H54 (cell line): ENCODE measurements at places on chromosomes 3 and 15.

GRCh38 chr3:193620650-193621049 is 27.6 kb downstream of the OPA1 start:
- no peak for DNase-seq

- no peak for DNase-seq
Observed at GRCh38 chr15:40114218-40114617, 5.5 kb upstream of the BMF start.

GRCh38 chr3:114299421-114299820 is 5.6 kb downstream of the TIGIT start:
- peak; percentile 37 for DNase-seq

DNA sequence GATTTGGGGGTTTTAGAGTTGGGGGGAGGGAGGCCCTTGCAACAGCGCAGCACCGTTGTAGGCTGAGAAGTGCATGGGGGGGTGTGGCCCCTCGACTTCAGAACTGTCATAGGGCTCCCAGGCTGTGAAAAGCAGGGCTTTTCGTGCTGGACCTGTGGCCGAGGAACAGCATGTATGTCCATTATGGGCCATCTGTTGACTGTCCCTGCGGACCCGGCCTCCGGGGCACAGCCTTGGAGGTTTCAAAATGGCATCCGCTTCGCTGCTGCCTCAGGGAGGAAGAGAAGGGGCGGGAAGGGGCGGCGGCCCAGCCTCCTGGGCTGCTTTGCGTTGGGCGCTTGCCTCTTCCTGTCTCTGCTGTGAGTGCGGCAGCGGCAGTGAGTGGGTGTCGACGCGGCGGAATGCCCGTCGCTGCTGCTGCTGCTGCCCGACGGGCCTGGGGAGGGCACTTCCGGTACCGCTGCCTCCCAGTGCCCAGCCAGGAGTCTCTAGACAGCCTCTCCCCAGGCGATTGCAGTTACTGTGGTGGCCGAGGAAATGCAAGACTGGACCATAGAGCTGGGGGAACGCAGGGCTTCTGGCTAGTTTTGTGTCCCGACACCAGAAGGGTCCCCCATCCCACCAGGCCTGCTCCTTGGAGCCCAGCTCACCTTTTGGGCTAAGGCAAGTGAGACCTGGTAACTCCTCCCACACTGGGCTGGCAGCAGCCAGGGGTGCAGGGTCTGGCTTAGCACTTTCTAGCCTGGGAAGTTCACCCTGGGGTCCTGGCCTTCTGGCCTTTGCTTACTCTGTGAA is 1.9 kb downstream of the GNAI2 start:
- DNase-seq, result peak; percentile 88

- DNase-seq, result no peak
Observed at GRCh38 chr15:59420986-59421618, 16.9 kb upstream of the FAM81A start.

DNA sequence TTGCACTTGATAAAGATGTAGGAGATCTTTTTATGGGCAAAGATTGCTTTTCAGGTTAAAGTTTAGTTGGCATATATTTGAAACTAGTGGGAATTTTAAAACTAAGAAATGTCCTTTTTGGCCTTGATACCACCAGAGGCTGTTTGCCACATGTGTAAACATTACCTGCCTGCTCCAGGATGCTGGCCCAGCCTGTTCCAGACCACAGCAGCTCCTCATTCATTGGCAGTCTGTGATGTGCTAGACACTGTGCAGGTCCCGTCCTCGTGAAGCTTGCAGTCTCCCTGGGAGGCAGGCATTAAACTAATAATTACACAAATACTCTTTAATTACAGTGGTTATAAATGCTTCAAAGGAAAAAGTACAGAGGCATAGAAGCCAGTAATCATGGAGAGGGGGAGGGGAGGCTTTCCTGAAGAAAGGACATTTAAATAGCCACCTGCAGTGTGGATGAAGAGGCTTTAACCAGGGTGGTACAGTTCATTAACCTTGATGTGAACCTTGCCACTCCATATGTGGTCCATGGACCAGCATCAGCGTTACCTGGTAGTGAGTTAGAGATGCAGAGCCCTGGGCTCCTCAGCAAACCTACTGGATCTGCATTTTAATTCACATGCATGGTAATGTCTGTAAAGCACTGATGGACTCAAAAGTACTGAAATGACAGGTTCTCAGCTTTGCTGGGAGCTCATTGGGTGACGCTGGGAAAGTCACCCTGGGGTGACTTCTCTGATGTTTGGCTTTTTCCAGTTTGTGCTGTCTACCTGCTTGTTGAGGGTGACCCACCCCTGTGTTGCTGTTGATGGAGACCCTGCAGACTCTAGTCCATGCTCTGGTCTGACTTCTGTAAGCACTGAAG is 5.3 kb downstream of the ZNF710 start:
- no peak for DNase-seq

DNA sequence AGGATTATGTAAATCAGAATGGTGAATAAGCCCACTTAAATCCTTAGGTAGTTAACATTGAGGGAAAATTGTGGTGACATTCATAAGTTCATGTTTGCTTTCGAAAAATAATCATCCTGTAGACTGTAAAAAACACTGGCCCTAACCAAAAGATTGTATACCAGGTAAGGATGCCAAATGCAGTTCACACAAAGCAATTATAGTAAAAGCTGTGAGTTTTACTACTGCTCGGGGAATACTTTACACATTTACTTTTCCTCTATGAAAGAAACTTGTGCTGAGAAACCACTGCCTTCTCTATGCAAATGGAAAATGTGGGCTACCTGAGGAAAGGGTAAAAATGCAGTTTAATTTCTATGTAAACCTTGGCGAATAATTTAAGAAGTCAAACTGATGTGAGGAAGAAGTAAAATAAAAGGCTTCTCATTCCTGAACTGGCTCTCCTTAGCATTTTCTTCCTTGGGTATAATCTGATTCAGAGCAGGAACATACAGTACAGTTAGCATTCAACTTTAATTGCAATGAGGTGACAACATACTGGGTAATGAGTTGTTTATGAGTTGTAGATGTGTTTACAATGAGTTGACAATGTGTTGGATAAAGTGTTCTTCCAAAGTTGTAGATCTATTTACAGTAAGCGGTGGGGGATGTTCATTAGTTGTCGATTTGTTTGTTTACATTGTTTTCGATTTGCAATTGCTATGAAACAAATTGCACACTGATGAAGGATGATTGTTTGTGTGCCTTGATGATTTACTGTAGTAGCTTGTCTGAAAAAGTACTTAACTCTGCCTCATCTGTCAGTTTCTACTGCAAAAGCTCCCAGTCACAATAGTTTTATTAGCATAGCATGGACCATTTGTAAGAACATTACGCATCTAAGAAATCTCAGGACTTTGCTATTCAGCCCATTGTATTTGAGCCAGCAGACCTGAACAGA is 453.0 kb upstream of the DPH6 start:
- DNase-seq, result no peak

- peak; percentile 33 for DNase-seq
Observed at GRCh38 chr3:122572940-122573412, 4.5 kb upstream of the PARP15 start.

- no peak for DNase-seq
Observed at GRCh38 chr3:112459750-112460149, 39.5 kb downstream of the BTLA start.

GRCh38 chr15:67195305-67195704 is 59.2 kb downstream of the AAGAB start:
- DNase-seq, result no peak

DNA sequence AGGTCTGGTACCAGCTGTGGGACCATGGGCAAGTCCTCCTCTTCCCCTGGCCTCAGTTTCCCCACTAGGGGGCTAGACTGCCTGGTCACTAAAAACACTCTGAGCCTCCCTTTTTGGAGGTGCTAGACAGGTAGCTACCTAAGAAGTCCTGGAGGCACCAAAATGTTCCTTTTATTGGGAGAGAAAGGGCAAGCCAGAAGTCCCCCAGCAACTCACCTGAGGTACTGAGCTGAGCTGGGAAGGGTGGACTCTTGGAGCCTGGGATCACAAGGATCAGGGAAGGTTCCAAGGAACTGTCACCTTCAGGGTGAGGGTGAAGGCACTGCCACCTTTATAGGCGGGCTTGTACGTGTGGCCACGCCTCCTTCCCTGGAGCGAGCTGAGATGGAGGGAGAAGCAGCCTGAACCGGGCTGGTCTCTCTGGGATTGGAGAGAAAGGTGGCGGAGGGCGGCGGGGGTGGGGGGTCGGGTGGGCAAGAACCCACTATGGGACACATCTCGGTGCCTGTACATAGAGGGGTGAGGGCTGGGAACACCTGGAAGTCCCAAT is at the start of gene CYP1A1:
Gene CYP1A1 (minus strand): TSS at position 304 of the 550 bp plus-strand sequence. CDS start 2,431 bp downstream, outside the sequence.
- no peak for DNase-seq

GRCh38 chr3:185411133-185411532 is 48.2 kb downstream of the MAP3K13 start:
- no peak for DNase-seq

DNA sequence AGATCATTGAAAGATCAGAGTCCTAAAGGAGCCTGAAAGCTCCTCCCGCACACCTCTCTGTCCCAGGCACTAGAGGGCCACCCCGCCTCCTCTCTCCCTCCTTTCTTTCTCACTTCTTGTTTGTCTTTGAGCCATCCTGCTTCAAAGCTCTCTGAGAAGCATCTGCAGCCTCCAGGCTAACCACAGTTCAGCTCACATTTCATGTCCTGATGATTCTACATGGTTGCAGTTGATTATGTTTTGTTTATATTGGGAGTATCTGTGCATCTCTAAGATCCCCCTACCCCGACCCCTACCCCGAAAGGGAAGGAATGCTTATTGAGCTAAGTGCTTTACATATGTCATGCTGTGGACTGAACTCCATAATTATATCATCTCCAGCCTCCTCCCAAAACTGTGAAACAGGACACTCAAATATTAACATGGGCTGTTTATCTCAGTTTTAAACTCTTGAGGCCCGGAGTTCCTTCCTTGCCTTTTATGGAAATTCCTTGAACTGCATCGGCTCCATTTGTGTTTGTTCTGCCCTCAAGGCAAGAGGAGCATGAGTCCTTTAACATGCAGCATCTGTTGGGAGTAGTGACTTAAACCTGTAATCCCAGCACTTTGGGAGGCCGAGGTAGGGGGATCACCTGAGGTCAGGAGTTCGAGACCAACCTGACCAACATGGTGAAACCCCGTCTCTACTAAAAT is 30.9 kb downstream of the MGLL start:
- DNase-seq, result no peak

DNA sequence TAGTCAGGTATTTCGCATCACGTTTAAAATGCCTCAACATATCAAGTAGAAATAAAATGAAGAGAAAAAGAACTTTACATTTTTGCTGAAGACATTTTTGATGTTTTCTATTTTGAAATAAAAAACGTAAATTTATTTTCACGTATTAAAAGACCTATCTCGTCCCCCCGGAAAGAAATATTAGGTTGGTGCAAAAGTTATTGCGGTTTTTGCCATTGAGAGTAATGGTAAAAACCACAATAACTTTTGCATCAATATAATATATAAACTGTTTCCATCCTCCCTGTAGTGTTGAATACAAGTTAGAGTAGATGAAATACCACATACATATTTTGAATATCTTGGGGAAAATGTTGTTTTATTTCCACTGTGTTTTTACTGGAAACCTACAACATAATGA is 11.2 kb upstream of the ANO10 start:
- no peak for DNase-seq

GRCh38 chr3:139534455-139534812 is 5.1 kb downstream of the RBP1 start:
- DNase-seq, result peak; percentile 36

GRCh38 chr3:152269056-152269830 is 514 bp downstream of the MBNL1 start:
- no peak for DNase-seq

DNA sequence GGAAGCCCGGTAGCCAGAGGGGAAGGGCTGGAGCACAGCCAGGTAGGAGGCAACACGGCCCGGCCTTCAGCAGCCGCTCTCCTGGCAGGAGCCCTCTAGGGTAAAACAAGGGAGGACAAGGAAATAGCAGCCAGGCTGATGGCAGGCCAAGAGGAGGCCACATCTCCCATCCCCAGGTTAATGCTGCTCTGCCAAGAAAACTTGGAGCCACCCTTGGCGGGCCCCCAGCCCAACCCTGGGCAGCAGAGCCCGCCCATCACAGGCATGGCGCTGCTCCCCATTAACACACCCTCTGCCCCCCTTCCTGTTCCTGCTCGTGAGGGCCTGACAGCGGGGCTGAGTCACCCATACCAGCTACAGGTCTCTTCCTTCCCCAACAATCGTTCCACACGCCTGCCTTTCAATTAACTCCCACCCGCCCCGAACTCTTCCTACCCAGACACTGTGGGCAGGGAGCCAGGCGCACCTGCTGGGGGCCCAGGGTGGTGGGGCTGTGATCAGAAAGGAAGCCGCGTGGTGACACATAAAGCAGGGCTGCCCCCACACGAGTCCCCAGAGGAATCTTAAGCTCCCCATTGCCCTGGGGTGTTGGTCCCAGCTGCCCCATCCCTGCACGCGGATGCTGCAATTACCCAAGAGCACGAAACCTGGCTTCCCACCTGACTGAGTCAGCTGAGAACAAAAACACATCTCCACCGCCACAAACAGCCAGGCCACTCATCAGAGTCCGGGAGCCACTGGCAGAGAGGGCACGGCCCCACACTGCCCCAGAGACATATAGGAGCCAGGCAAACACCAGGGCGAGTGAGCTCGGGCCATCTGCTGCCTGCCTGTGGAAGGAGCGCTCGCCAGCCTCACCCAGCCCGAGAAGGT is at the start of gene C15orf62:
Gene C15orf62 (plus strand): TSS at position 707 of the 873 bp plus-strand sequence. CDS start 516 bp downstream, outside the sequence.
- DNase-seq, result peak; percentile 88

DNA sequence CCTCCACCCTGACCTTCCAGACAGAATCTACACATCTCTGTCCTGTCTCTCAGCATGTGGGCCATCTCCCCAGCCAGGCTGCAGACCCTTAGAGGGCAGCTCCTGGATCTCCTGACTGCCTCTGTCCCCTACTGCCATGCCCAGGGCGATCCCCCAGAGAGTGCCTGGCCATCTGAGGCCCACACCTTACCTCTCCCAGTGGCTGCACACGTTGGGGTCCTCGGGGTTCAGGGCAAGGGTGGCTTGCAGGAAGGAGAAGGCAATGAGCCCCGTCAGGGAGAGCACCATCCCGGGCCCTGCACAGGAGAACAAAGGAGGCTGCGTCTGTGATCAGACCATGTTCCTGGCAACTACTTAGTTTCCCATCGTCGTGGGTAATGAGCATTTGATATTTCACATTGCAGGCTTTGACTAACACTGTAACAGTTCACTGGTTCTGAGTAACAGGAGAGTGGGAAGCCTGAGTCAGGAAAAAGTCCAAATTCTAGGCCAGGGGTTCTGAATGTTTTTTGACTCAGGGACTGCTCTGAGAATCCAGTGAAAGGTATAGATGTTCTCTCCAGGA is 125.4 kb downstream of the MEGF11 start:
- no peak for DNase-seq

GRCh38 chr15:22963641-22964040 is 16.5 kb downstream of the CYFIP1 start:
- DNase-seq, result no peak

- DNase-seq, result no peak
Observed at GRCh38 chr3:153596401-153596800, 434.4 kb downstream of the RAP2B start.

- DNase-seq, result no peak
Observed at GRCh38 chr3:13879946-13880810, at the start of gene WNT7A. TSS of gene WNT7A (minus strand) at chr3:13880071. CDS start at chr3:13879816, 255 bp downstream.

- no peak for DNase-seq
Observed at GRCh38 chr3:191566469-191566868, 105.5 kb downstream of the PYDC2 start.
